Muscle of arm (tissue), 14 donors: ENCODE measurements at places on chromosomes 5 and 9.

DNA sequence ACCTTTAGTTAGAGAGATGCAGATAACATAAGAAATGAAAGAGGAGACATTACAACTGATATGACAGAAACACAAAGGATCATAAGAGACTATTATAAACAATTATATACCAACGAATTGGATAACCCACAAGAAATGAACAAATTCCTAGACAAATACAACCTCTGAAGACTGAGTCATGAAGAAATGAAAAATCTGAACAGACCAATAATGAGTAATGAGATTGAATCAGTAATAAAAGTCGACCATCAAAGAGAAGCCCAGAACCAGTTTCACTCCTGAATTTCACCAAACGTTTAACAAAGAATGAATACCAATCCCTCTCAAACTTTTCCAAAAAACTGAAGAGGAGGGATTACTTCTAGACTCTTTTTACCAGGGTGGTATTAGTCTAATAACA lies 50.5 kb upstream of the PCAT7 start:
- no peak for DNase-seq

GRCh38 chr9:98323831-98324135 lies 68.3 kb upstream of the TBC1D2 start:
- DNase-seq = no peak

DNA sequence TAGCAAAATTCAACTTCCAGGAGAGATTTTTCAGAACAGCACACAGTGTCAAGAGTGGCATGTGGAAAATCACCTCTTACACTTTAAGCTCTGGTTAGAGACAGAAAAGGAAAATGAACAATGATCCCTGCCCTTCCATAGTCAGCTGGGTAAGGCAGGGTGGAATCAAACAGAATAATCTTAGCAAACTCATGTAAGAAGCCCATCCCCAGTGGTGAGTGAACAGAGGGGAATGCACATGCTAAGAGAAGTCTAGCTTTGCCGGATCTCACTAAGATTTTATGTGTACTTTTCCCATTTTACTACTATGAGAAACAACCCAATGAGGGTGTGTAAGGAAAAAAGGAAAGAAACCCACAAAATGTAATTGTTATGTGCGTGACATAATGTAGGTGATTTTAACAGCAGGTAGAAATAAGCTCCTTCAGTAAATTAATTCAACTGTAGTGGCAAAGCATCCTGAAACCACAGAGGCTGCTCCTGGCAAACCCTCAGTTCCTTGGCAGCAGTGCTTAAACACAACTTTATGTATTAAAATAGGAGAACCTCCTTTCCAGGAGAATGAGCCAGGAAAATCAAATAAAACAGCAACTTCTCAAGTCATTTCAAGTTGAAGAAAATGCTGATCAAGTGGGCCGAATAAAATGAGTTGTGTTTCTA lies 366.0 kb upstream of the TRPC7 start:
- peak; percentile 17 for DNase-seq

DNA sequence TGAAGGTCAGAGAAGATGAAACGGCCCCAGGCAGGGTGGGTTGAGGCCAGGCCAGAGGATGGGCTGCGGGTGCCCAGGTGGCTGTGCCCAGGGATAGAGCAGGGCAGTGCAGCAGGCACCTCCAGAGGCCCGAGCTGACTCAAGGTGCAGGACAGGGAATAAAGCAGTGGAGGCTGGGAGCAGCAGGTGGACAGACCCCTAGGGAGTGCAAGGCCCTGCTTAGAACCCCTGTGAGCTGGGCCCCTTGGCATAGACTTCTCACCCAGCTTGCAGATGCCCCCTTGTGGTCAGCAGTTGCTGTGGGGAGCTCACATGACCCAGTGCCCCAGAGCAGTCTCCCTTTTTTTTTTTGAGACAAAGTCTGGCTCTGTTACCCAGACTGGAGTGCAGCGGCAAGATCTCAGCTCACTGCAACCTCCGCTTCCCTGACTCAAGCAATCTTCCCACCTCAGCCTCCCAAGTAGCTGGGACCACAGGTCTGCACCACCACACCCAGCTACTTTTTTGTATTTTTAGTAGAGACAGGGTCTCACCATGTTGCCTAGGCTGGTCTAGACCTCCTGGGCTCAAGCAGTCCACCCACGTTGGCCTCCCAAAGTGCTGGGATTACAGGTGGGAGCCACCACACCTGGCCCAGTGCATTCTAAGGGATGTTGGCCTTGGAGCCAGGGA lies 118.8 kb downstream of the WNK2 start:
- DNase-seq = no peak

DNA sequence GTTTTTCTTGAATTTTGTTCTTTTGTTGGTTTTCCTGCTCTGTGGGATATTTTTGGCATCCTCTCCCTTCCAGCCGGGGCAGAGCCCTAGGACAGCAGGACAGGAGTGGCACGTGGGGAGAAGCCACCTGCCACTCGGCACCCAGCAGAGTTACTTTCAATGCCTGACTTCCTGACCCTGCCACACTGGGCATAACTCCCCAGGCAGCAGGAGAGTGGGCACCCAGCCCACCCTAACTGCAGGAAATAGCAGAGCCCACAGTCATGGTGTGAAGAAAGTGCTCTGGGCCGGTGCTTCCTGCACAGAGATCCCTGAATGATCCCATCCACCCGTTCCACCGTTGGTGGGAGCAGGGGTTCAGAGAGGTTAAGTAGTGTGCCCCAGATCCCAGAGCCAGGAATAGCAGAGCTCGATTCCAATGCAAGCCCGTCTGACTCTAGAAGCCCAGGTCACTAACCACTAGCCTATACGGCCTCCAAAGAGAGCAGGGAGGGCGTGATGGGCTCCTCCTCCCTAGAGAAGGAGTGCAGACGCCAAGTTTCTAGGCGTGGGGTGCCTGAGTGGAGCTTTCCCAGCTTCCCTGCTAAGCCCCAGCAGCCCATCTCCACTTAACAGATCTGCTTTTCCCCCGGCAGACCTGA lies 8.1 kb upstream of the NUP214 start:
- DNase-seq = no peak

DNA sequence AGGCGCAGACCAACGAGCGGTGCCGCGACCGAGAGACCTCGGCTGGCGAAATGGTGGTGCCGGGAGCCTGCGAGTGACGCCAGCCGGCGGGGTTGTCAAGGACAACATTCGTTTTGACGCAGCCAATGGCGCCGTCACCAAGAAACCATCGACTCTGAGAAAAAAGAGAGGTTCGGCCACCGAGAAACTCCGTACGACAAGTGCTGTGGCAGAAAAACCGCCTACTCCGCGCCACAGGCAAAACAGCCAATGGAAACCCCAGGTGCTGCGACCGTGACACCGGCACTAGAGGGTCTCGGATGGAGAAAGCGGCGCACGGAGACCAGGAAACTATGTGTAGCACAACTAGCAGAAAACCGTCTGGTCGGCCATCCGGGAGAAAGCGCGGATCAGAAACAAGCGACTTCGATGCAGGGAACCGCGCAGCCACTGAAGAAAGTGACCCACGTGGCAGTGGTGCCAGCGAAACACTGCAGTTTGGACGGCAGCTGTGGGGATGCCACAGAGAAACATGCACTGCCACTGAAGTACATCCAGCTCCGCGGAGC lies 88.8 kb downstream of the ANXA2R start:
- peak; percentile 37 for DNase-seq

GRCh38 chr5:78187172-78187571 lies 107.3 kb downstream of the AP3B1 start:
- no peak for DNase-seq

DNA sequence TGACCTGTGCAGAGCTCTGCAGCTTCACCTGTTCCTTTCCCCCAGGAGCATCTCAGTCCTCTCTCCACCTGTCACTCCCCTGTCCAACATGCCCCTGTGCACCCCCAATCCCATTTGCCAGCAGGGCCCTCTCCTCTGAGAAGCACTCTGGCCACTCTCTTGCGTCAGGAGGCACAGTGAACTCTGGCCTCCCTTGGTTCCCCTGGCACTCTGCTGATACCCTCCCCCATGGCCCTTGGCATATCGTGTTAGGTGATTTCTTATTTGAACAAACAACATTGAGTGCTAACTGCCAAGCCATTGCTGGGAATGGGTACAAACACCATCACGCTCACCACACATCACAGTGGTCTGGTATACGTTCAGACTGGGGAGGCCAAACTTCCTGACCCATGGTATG lies 20.9 kb upstream of the TNIP1 start:
- no peak for DNase-seq

- DNase-seq = no peak
Measured at GRCh38 chr9:82126256-82126655, 137.7 kb downstream of the SPATA31D1 start.

- no peak for DNase-seq
Measured at GRCh38 chr5:179194201-179194910, 134.2 kb downstream of the ZNF354C start.

- no peak for DNase-seq
Measured at GRCh38 chr9:115596746-115597080, 478.8 kb upstream of the TNC start.

DNA sequence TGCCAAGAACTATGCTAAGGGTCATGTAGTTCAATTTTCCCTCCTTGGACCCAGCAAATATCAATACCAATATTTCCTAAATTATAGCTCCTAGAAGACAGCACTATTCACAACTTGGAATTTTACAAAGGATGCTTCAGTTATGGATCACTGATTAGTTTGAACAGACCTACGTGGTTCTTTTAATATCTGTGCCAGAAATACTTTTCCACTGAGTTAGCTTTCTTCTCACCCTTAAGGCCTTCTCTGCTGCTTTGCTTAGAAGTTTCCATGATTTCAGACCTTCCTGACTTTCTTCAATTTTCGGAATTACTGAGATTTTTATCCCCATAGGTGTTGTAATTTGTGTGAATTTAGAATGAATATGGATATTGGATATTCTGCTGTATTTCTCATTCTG lies 380.4 kb downstream of the PSAT1 start:
- DNase-seq = no peak

DNA sequence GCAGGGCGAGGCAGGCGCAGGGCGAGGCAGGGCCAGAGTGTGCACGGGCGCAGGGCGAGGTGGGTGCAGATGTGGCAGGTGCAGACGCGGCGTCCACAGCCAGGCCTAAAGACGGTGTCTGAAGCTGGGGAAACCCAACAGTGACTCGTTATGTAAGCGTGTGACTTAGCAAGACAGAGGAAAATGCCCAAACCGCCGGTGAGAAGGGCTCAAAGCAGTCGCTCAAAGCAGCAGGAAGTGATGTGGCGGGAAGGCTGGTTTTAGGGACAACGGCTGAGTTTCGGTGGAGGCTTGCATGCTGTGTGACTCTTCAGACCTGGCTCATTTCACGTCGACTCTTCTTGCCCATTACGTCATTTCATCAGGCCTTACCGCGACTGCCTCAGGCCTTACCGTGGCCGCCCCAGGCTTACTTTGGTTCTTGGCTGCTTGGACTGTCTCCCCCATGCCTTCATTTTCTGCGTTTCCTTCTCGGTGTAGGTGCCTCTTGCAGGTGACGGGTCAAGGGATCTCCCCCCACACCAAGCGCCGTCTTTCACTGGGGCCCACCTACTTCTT lies 50.5 kb upstream of the EXOC3 start:
- no peak for DNase-seq

GRCh38 chr9:34396276-34397214 lies 19.8 kb upstream of the MYORG start:
- DNase-seq = no peak

- DNase-seq = no peak
Measured at GRCh38 chr5:127186657-127187056, 103.9 kb upstream of the MEGF10 start.

DNA sequence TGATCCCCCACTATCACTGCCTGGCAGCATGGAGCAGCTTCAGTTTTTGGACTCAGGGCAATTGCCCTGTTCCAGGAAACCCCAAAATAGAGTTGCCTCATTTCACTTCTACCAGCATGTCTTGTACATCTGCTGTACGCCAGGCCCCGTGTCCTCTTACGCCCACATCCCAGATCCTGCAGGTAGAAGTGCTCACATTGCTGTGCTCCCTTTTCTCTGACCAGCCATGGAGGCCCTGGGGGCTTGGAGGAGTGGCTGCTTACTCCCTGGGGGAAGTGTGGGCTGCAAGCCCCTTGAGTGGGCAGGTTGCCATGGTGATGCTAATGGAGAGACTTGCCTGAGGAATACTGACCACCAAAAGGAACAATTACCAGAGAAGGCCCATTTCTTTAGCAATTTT lies 55.6 kb upstream of the KCNIP1 start:
- no peak for DNase-seq

DNA sequence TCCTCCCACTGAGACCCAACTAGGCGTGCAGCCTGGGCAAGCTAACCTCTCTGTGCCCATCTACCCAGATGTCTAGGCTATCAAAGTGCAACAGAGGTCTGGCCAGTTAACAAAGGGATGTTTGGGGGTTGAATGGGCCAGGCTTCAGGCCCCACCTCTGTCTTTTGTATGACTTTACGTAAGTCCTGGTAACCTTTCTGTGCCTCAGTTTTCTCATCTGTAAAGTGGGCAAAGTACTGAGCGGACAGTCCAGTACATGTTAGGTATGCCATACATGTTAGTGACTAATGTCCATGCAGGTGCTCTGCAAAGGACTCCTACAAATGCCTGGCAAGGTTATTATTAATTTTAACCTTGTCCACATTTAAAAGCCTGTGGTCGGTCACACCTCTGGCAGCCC lies 14.0 kb downstream of the NR5A1 start:
- DNase-seq = no peak

DNA sequence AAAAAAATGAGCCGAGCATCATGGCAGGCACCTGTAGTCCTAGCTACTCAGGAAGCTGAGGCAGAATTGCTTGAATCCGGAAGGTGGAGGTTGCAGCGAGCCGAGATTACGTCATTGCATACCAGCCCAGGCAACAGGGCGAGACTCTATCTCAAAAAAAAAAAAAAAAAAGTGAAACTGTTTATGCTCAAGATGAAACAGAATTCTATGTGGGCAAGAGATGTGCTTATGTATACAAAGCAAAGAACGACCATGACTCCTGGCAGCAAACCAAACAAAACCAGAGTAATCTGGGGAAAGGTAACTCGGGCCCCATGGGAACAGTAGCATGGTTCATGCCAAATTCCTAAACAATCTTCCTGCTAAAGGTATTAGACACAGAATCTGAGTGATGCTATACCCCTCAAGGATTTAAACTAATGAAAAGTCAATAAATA lies 32.6 kb upstream of the PLAC8L1 start:
- DNase-seq = no peak

- no peak for DNase-seq
Measured at GRCh38 chr9:68560071-68560844, 19.6 kb upstream of the TMEM252 start.

GRCh38 chr5:90901261-90901660 lies 342.7 kb downstream of the ADGRV1 start:
- no peak for DNase-seq

GRCh38 chr5:160427607-160428006 lies 6.0 kb downstream of the PTTG1 start:
- DNase-seq = no peak

DNA sequence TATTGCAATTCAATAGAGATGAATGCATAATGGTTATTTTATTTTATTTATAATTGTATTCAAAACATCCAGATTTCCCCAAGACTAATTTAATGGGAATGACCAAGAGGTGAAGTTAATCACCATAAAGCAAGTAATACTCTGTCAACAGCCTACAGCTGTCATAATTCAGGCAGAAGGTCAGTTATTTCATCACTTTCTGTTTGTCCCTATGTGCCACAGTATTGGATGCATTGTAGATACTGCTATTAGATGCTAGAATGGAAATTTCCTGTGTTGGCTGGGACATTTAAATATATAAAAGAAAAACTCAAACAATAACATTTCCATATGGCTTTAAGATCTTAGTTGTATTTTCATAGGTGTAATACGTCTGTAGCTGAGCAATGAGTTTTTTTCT lies 56.7 kb upstream of the MINAR2 start:
- peak; percentile 61 for DNase-seq
